ENCODE measurements at places on chromosomes 3 and 15.

DNA sequence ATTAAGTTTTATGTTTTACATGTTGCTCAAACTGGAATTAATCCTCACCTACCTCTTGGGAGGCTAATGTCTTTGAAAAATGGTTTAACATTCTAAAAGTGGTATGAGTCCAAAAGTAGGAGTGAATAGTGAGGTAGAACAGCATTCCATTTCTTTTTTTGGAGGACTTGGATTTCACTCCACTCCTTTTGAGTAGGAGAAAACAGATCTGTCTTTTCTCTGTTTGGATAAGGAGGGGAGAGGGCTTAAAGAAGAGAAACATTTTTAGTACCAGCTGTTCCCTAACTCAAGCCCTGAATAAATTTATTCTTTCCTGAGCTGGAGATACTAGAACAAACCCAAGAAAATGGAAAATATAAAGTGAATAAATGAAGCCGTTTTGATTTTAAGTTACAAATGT is 687.9 kb downstream of the MECOM start:
- no peak for DNase-seq

GRCh38 chr3:128062033-128062745 is 10.0 kb downstream of the SEC61A1 start:
- DNase-seq: no peak

DNA sequence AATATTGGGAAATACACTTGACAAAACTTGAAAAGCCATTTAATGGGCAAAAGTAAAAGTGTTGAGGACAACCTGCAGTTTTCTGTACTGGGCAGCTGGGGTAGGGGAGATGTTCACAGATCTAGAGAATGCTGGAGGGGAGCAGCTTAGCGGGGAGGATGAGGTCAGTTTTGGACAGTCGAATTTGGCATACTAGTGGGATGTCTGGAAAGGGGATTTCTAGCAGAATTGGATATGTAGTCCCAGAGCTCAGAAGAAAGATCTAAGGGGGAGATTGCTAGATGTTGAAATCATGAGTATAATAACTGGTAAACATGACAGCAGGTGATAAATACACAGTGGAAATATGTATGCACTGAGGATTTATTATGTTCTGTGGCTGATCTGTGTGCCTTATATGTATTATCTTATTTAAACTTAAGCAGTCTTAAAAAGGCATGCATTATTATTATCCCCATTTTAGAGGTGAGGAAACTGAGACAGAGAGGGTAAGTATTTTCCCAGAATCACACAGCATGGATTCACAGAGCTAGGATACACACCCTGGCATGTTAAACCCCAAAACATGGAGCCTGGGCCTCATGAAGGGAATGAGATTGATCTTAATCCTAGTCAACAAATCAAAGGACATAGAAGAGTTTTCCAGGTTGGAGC is 42.7 kb downstream of the TLNRD1 start:
- no peak for DNase-seq

- peak; percentile 95 for DNase-seq
These were observed 564.4 kb downstream of the TBL1XR1 start for GRCh38 chr3:176632925-176633324.

GRCh38 chr3:49406571-49407565 is 4.9 kb downstream of the RHOA start:
- no peak for DNase-seq

- DNase-seq: peak; percentile 71
These were observed 893 bp downstream of the MGA start for GRCh38 chr15:41661078-41661517.

DNA sequence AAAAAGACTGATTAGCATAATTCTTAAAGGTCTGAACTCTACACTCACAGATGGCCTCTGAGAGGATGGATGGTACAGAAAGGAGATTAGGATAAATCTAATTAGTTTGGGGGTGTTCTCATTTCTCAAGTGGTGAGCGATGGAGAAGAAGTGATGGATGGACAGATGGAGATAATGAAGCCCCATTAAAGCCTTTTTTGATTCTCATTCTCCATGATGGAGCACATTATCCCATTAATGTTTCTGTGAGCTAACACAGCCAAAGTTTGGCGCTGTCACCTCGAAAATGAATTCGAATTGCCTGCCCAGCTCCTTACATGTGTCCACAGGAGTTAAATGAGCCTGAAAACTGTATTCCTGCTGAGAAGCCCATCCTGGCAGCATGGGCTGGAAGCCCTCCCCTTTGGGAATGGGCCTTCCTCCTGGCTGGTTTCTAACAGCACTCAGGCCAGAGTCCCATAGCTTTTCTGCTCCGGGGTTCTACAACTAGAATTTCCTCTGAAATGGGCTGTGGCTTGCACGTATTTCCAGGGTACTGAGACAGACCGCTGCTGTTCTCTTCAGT is 726.0 kb upstream of the CFAP20DC start:
- no peak for DNase-seq

GRCh38 chr3:124291008-124291407 is 299.1 kb upstream of the ROPN1 start:
- no peak for DNase-seq

GRCh38 chr15:89203705-89204273 is 17.6 kb downstream of the RLBP1 start:
- no peak for DNase-seq

- DNase-seq: no peak
These were observed 95.9 kb downstream of the FAM43A start for GRCh38 chr3:194781617-194782016.

DNA sequence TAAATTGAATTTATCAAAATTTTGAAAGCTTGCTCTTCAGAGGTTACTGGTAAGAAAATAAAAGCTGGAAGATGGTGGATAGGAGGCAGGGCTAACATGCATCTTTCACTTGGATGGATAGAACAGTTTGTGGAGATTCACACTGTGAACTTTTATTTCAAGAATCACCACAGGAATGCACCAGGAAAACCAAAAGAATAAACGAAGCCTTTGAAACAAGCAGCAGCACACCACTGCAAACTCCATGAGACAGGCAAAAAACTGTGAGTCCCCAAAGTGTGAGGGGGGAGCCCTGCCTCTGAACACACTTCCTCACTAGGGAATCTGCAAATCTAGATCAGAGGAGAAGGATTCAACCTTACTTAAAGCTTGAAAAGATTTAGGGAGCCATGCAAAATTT is 122.2 kb downstream of the RTP4 start:
- DNase-seq: no peak

GRCh38 chr3:169072494-169072893 is 591.0 kb downstream of the MECOM start:
- no peak for DNase-seq

GRCh38 chr15:52486003-52486996 is 42.4 kb downstream of the MYO5A start:
- DNase-seq: no peak

DNA sequence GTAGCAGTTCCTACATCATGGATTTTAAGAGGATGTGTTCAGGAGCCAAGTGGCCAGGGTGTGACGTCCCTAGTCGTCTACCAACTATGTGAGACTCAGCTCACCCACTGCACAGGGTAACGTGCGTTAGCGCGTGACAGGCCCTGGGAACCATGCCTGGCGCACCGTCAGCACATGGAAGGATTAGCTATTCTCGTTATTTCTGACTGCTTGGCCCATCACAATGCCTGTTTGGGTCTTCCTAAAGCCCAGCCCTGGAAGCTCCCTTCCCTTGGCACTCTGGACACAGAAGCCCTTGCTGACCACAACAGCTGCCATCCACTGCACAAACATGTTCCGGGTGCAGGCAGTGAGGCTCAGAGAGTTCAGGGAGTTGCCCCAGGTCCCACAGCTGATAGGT is 91.0 kb upstream of the RPL32 start:
- DNase-seq: no peak

- no peak for DNase-seq
These were observed 12.6 kb upstream of the ADPGK start for GRCh38 chr15:72796210-72796514.

GRCh38 chr3:130379274-130379673 is 33.8 kb downstream of the COL6A5 start:
- DNase-seq: no peak

GRCh38 chr15:95567686-95568085 is 762.8 kb upstream of the NR2F2 start:
- DNase-seq: no peak

- DNase-seq: no peak
These were observed 9.1 kb downstream of the LINS1 start for GRCh38 chr15:100592898-100593297.

- DNase-seq: no peak
These were observed 874.6 kb downstream of the ROBO1 start for GRCh38 chr3:78893161-78893560.

- no peak for DNase-seq
These were observed 56.4 kb downstream of the TGFBR2 start for GRCh38 chr3:30662836-30663235.

- no peak for DNase-seq
These were observed 142.8 kb downstream of the TCF12 start for GRCh38 chr15:57061281-57061680.

- no peak for DNase-seq
These were observed 116.5 kb upstream of the SLC2A2 start for GRCh38 chr3:171142985-171143384.

DNA sequence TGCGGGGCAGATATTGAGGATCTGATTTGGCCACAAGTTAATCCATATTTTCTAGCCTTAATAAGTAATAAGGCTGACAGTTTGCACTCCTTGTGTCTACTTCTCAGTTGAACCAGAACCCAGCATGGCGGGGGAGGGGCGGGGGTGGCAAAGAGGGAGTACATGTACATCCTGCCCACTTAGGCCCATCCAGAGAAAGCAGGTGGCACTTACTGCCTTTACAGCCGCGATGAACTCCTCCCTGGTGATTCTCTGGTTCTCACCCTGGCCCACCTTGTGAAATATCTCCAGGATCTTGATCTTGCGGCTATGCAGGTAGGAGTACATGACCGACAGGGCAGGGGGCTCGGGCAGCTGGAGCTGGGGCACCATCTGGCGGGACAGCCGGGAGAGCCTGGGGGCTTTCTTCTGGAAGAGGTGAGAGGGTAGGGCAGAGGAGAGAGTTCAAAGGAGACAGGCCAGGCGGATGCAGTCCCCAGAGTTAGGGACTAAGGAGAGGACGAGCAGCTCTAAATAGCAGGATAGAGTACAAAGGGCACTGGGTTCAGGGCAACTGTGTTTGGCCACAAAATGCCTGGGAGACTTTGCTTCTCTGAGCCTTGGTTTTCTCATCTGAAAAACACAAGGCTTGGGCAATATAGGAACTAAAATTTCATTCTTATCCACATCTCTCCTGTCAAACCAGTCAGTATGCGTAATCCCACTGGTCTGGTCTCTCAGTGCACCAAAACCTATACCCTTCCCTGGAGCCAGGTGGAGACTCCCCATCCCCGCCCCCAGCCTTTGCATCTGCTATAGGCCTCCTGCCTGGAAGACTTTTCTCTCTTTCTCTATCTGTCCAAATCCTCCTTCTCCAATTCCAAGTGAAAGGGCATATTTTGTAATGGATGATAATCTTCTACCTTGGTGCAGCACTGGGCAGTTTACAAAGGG is 10.1 kb downstream of the EFCAB12 start:
- DNase-seq: no peak

DNA sequence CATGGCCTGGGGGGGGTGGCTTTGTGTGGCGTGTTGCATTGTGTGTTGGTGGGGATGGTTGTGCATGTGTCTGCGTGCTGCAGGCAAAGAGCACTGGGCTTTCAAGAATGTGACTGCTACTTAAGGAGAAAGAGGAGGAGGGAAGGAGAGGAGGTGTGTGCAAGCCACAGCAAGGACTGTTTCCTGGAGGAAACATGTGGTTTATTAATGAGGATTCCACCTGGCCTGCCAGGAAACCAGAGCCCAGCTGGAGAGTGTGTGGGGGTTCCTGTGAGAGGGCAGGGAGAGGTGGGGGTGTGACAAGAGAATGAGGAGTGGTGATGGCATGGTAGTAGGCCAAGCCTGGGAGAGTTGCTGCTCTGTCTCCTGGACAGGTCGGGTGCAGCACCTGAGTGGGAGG is 258.1 kb upstream of the ROPN1 start:
- DNase-seq: no peak

GRCh38 chr3:71260782-71261181 is 322.7 kb downstream of the FOXP1 start:
- DNase-seq: no peak
